ENCODE measurements at places on chromosomes 3 and 15.

DNA sequence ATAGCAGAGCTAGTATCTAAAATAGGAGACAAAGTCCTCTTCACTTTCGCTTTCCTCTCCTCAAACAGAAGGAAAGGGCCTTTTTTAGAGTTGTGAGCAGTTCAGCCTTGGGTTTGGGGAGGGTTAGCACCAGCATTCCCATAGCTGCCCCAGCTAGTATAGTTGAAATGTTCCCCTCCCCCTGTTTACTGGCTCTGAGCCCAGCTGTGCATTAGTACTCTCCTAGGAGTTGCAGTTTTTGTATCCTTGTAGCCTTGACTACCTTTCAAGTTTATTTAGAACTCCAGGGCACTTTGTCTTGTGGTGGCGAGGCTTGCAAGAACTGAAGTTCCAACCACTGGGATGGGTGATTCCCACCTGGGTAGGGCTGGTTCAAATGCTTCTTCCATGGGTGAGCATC, 245.1 kb upstream of the NAALADL2 start:
- no peak for DNase-seq

- DNase-seq, result no peak
Measured at GRCh38 chr3:178583963-178584575, 47.8 kb downstream of the KCNMB2 start.

DNA sequence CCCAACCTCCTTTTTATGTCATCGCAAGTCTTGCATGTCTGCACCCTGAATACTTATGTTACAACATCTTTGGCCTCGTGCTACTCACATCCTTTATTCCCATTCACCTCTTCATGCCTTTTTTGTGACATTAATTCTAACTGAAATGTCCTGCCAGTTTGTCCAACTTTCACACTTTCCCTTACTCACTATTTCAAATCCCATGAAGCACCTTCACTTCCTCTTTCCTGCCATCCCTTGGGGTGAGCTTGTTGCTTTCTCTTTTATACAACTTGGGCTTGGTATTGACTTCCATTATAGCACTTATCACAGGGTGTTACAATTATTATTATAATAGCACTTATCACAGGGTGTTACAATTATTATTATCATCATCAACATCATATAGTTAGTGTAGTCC, 496.3 kb downstream of the NLGN1 start:
- DNase-seq, result no peak

DNA sequence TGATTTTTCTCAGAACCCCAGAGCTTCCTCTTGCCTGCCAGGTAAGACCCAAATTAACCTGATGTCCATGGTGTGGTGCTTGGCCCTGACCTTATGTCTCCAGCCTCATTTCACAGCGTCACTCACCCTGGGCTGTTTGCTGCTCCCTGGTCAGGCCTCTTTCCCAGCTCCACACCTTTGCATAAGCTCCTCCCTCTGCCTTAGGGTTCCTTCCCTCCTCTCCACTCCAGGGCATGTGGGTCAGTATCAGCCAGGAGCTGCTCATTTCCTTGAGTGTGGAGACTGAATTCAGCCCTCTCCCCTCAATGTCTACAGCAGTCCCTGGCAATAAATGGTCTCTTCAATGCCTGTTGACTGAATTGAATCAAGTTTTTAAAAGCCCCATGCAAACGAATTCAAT, 75.6 kb upstream of the ANKRD34C start:
- no peak for DNase-seq

GRCh38 chr3:114586119-114586518, 292.3 kb downstream of the TIGIT start:
- no peak for DNase-seq

DNA sequence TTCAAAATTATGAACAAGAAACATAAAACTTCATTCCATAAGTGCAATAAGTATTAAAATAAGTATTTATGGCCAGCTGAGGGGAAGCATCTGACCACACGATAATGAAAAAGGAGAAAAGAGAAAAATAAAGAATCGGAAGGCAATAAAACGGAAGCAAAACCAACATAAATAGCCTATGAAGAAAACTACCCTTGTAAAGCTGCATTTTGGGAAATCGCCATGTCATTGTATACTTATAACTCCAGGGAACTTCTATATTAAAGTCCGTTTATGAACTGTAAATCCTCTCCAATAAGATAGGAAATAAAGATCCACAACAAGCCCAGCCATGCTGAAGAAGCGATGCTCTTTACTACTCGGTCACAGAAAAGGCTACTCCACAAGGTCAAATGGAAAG, 47.7 kb downstream of the MORC1 start:
- no peak for DNase-seq

DNA sequence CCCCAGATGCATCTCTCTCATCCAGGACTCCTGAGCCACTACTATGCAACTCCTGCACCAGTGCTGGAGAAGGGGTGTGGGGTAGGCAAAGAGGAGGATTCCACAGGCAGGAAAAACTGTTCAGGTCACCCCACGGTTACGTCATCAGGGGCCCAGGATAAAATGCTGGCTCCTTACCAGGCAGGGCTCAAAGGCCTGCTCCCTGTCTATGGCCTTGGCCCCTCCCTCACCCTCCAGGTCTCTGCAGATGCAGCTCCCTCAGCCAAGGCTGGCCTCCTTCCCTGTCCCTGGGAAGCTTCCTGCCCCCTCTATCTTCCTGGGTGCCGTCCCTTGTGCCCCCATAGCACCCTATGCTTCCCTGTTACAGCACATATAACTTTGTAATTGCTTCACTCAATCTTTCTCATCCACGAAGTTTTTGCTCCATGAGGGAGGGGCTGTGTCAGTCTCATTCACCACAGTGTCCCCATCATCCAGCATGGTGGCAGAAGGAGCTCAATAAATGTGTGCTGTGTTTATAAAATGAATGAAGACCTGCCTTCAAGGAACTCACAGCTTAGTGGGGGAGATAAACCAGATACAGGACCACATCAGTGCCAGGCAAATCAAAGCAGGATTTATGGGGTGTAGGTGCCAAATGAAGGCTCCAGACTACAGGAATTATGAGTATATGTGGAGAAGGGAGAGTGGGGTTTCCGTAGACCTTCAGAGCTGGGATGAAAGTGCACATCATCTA, 18.6 kb downstream of the KBTBD13 start:
- DNase-seq, result no peak

DNA sequence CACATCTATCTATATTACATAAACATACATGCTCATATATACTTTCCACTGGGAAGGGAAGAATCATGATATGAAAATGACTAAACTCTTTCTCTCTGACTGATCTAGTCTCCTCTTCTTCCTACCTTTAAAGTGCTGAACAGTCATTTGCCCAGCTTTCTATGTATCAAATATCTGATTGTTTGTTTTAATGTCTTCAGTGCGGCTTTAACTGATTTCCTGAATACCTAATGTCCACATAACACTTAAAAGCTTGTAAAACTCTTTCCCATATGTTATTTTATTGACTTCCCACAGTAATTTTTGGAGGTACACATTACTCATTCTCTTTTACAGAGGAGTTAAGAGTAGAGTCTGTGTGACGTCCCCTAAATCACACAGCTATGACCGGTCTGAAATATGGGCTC, 28.2 kb downstream of the CPOX start:
- no peak for DNase-seq

DNA sequence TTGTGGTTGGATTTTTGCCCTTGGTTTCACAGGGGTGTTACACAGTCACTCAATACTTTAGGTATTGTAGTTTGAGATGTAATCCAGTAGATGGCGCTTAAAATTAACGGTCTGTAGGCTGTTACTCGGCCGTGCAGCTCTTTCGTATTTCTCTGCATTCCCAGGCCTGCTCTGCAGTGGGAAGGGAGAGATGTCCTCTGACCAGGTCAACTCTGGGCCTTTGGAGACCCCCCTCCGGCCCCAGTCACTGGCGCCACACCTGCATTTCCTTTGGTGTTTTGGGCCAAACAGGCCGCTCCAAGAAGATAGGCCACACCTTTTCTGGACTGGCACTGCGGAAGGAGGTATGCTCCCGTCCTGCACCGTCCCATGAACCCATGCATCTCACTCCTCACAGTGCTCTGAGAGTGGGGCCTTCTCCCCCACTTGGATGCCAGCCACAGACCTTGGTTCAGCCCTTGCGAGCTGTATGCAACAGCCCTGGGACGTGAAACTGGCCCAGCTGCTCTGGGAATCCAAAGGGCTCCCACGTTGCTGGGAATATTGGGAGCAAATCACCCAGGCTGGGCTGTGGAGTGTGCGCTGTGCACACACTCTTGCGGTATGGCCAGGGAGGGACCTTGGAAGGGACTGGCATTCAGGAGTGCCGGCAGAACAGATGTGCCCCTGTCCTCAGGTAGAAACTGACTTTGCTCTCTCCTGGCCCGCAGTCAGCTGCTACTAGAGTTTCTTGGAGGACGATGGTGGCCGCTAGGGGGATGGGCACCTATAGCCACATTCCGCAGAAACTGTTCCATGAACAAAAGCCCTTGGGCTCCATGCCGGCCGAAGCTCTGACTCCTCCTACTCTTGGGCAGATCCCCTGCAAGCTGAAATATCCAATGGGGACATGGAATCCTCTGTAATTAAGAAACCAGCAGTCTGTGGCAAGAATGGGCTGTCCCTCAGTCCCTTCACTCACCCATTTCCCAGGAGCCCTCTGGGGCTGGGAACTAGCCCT, 410.5 kb upstream of the CADM2 start:
- DNase-seq, result peak; percentile 86

GRCh38 chr3:163538387-163538786, 1539.9 kb downstream of the SI start:
- no peak for DNase-seq

- no peak for DNase-seq
Measured at GRCh38 chr15:57696146-57696545, 10.4 kb upstream of the POLR2M start.

DNA sequence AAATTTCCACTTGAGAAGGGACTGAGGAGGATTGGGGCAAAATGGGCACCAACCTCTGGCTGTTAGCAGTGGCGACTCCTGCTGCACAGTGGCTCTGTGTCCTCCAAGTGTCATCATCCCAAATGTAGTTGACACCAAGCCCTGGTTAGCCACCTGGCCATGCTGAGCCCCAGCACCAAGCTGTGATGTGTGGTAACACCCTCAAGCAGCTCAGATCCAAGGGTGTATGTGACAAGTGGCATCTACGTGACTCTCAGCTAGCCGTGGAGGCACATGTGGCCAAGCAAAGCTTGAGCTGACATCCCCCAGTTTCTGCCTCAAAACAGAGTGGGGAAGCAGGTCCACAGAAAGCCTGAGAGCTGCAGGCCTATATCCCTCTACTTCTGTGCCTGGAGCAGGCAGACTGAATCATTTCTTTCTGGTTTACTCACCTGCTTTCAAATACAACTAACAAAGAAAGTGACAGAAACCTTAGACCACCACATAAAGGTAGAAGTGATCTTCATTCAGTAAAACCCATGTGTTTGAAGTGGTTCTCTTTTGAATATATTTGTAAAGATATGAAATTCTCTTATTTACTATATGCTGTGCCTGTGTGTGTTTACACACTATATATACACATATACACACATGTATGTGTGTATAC, 40.0 kb downstream of the FOXP1 start:
- DNase-seq, result no peak

GRCh38 chr3:112092496-112093179, 6.4 kb downstream of the C3orf52 start:
- DNase-seq, result peak; percentile 70

DNA sequence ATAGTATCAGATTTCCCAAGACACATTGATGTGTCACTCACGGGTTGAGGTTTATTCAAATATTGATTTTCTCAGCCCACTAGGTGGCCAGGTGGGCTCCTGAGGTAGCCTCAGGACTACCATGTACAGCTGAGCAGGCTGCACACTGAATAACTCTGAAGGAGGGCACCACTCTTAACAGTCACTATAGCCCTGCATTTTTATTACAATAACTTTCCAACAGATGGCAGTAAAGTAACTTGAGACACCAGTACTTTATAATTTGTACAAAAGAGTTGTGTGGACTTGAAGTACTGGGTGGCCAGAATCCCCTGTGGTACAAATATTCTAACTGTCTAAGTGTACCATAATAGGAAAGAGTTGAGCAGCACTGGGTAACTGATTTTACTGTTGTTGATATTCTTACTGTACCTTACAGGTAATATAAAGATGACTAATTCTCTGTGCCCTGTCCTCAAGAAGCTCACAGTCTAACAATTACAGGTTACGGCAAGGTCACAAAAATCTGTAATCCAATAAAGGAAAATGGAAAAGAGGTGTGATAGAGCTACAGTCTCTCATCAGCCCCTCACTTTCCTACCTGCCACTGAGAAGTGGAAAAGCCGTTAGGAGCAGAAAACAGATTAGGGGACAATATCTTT, 76.0 kb downstream of the ETFA start:
- DNase-seq, result peak; percentile 34

- no peak for DNase-seq
Measured at GRCh38 chr3:10376353-10376752, 55.4 kb upstream of the SEC13 start.

GRCh38 chr3:139762302-139762701, 84.5 kb upstream of the NMNAT3 start:
- DNase-seq, result no peak

DNA sequence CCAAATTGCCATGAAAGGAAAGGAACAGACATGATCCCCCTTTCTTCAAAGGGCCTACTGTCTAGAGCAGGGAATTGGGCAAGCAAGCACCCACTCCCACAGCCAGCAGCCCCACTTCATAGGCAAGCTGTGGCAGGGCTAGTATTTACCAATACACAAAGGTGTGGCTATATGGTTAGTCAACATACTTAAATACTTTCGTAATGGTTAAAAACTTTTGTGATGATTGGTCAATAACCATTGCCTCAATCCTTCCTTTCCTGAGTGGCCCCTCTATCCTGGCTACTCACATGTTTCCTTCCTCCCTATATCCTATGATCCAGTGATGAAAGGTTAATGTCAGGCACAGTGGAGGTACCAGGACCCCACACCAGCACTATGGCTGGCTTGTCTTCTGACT, 30.1 kb upstream of the ARL8B start:
- DNase-seq, result no peak

GRCh38 chr3:178637802-178638201, 101.6 kb downstream of the KCNMB2 start:
- no peak for DNase-seq

DNA sequence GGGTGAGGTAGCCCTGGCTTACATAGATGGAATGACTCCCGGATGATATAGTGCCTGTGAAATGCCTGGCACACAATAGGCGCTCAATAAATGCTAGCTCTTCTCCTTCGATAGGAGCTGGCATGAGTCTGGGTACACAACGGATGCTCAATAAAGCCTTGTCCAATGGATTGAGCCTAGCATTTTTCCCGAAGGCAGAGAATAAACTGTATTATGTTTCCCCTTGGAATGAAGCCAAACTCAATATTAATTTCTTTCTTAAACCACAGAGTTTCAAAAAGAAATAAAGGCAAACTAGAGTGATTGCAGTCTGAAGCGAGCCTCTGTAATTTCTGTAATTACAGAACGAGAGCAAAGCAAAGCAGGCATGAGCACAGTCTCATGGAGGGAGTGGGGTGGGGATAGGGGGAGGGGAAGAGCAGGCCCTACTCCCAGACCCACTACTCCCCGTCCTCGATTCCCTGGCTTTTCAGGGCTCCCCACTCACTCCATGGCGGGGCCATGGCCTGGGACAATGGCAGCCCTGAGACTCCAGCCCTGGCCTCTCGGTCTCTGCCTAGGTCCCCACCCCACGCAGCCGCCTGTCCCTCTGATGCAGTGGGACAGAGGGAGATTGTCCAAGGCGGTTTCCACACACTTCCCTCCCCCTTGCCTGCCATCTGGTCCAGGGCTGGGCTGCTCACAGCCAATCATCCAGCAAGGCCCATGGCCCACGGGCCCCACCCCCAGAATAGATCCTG, 18.0 kb downstream of the SLC6A1 start:
- DNase-seq, result no peak
